Glutamatergic neuron (in vitro differentiated cells): ENCODE measurements at places on chromosomes 2 and 18. TPM values are rescaled to one million over a fixed set of nuclear protein-coding genes. Genes with fewer than 3 reads are reported as not detected.

The IL1B gene
- total RNA-seq: not detected

The SERPINB12 gene
- total RNA-seq: not detected

The EPG5 gene
- 36.6 TPM for total RNA-seq

The BMP10 gene
- total RNA-seq: not detected

DNA sequence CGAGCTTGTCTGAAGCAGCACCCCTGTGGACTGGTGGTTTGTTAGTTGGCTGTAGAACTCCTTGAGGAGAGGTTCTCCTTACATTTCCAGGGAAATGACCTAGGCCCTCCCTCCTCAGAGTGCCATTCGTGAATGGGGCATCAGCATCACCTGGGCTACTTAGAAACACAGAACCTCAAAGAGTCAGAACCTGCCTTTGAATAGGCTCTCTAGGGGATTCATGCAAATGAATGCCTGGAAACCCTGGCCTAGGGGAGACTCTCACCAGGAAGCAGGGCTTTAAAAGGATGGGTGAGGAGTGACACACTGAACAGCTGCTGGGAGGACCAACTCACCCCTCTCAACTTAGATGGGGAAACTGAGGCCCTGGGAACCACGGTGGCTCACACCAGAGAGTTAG lies 2.1 kb upstream of the MOCOS start:
- DNase-seq: no peak

- DNase-seq: peak; percentile 78
Measured at GRCh38 chr2:97740590-97741182, 27.3 kb downstream of the ZAP70 start.

DNA sequence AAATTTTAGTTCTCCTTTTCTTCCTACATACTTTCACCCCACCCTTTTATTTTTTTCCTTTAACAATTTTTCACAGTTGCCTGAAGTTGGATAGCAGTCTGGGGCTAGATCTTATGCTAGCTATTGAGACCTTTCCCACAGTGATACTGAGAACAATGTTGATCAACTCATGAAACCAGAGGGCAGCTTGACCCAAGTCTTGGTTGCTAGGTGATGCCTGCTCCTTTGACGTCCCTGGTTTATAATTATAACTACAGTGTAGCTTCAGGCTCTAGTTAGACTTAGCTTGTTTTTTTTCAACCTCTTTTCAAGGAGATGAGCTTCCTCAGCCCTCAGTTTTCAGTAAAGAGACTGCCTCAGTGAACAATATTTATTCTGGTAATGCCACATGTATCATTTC lies 648.5 kb downstream of the IRS1 start:
- DNase-seq: no peak

DNA sequence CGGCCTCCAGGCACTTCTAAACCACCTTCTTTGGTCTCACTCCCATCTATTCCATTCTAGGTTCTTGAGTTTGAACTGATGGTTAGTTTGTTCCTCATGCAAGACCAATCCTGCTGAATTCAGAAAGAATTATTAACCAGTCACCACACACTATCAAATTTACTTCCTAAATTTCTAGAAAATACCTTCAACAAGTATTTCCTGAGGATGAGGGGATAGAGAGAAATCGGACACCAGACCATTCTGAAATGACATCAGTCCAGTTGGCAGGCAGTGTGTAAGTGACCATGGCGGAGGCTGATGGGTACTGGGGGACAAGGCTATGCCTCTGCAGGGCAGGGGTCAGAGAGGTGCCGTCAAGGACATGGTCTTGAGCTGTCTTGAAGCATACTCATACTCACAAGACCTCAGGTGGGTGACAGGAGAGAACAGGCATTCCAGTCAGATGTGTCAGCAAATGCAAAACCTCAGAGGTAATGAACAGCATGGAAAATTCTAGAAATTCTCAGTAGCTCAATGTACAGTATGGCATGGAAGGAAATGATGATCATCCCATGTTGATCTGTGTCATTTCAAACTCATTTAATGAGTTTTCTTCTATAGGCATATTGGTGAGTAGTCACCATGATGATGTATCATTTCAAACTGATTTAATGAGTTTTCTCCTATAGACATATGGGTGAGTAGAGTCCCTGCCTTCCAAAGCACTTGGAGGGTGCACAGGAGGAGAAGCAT lies 119.6 kb downstream of the DDX1 start:
- DNase-seq: no peak

GRCh38 chr2:180925700-180926099 lies 54.7 kb upstream of the UBE2E3 start:
- no peak for DNase-seq

GRCh38 chr2:65666156-65666725 lies 233.8 kb upstream of the SPRED2 start:
- DNase-seq: no peak

DNA sequence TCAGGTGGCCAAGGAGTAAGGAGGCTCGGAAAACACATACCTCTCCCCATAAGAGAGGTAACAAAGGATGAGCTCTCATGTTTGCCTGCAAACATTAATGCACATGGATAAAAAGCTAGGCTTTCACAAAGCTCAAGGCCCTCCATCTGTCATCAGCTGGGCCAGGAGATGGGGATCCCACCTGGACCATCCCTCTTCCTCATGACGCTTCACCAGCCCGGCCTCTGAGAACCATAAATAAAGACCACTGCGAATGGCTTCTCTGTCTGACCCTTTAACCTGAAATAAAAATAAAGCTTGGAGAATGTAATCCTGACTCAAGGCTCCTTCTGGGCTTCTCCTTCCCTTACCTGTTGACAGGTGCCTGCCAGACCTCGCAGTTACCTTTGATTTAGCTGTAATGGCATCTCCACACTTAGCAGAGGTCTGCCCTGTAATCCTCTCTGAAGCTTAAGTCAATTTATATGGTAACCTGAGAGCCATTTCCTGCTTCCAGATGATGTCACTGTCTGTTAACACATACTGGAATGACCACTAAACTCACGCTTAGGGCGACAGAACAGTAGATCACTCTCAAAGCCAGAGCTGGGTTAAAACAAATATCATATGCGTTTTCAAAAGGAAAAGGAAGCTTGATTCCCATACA lies 29.3 kb upstream of the FOXI3 start:
- DNase-seq: no peak
